ENCODE measurements at places on chromosomes 11 and 22.

GRCh38 chr11:93370260-93370659, 39.7 kb downstream of the DEUP1 start:
- DNase-seq: no peak

GRCh38 chr22:20749453-20749852, 24.5 kb upstream of the SERPIND1 start:
- no peak for DNase-seq

- DNase-seq: no peak
Observed at GRCh38 chr11:134562941-134563471, 151.0 kb upstream of the B3GAT1 start.

- no peak for DNase-seq
Observed at GRCh38 chr22:50576070-50576469, 2.2 kb downstream of the CPT1B start.

DNA sequence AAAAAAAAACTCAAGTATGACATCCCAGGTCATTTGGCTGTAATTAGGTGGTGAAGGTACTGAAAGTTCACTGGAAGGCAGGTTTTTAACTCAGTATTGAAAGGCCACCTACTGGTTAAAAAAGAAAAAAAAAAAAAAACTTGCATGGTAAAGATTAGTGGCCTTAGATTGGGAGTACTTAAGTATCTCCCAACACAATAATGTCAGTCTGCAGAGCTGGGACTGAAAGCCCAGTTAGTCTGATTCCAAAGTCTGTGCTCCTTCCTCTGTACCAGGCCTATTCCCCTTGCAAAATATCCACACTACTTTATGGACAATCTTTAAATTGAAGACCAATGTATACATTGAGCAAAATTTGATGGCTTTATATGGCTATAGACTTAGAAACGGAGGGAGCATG, 85.5 kb downstream of the NOX4 start:
- DNase-seq: no peak

GRCh38 chr11:134911514-134912180, 499.6 kb upstream of the B3GAT1 start:
- DNase-seq: no peak

DNA sequence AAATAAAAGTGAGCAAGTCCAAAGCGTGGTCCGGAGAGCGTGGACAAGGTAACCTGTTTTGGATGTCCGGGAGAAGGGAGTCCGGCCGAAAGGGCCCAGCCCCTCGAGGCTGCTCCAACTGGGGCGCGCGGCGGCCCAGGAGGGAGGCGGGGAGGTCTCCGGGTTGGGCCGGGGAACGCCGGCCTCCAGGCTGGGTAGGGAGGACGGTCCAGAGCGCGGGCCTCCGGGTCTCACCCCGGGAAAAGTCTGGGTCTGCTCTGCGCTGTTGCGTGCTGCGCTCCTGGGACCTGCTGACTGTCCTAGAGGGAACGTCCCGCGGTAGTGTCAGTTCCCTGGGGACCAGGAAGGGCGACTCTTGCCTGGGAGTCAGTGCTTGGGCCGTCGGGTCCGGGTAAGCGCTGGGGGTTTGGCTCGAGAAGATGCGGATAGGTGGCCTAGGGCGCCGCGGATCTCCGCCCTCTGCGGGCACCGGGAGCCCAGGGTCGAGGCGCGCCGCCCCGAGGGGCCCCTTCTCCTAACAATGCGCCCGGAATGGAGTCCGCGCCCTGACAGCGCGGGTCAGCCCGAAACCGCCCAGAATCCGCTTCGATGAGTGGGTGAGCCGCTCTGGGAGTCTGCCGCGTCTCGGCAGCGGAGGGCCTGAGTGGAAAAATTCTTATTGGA, 988 bp upstream of the FLI1 start:
- DNase-seq: no peak

GRCh38 chr11:132111316-132111715, 740.9 kb downstream of the NTM start:
- DNase-seq: no peak

GRCh38 chr11:32671051-32671450, 87.4 kb downstream of the EIF3M start:
- DNase-seq: no peak

GRCh38 chr11:69080257-69080995, 31.7 kb downstream of the TPCN2 start:
- DNase-seq: no peak

- DNase-seq: no peak
Observed at GRCh38 chr11:65298131-65298535, 16.5 kb upstream of the CDC42EP2 start.

DNA sequence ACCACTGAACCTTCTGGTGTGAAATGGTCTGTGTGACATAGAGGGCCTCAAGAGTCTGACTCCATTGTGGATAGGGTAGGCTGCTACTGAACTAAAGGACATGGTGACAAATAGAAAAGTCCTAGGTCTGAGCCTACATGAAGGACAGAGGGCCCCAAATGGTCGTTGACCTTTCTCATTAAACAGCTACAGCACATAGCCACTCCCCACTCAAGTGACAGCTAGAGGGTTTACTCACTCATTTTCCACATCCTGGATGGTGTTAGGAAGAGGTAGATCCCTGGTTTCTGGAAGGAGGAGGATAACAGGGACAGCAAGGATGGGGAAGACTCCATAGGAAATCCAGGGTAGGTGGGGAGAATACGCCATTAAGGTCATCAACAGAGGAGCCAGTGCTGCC, 63.3 kb downstream of the SLC22A24 start:
- no peak for DNase-seq

- no peak for DNase-seq
Observed at GRCh38 chr11:34252651-34253050, 105.2 kb downstream of the ABTB2 start.

GRCh38 chr11:83568516-83568915, 282.3 kb upstream of the CCDC90B start:
- DNase-seq: no peak

DNA sequence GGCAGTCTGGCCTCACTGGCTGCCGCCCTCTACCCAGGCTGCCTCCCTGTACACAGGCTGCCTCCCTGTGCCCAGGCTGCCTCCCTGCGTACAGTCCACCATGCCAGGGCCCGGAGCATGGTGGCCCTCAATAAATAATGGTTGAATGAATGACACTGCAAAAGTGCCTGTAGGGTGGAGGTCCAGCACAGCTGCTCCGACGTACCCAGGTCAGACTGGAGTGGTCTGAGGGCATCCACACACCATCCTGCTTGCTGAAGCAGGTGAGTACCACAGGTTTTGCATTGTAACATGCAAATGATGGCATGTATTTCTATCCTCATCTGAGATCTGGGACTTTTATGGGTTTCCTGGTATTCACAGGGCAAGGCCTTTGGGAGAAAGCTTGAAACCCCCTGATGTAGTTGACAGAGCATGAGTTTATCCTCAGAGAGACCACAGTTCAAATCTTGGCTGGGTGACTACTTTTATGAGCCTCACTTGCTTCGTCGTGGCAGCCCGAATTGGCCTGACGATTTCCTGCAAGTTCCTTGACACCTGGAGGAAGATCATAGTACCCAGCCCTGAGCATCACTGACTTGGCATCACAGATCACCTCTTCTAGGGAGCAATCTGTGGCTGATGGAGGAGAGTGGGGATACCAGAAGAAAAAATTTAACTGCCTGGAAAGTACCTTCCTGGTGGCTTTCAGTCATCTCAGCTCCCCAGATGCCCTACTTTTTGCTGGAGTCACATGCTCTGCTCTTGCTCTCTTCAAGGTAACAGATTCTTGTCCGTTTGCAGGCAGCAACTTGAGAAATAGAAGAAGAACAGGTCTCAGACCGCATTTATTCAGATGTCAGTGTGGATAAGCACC, 16.0 kb upstream of the CYB5R3 start:
- no peak for DNase-seq

DNA sequence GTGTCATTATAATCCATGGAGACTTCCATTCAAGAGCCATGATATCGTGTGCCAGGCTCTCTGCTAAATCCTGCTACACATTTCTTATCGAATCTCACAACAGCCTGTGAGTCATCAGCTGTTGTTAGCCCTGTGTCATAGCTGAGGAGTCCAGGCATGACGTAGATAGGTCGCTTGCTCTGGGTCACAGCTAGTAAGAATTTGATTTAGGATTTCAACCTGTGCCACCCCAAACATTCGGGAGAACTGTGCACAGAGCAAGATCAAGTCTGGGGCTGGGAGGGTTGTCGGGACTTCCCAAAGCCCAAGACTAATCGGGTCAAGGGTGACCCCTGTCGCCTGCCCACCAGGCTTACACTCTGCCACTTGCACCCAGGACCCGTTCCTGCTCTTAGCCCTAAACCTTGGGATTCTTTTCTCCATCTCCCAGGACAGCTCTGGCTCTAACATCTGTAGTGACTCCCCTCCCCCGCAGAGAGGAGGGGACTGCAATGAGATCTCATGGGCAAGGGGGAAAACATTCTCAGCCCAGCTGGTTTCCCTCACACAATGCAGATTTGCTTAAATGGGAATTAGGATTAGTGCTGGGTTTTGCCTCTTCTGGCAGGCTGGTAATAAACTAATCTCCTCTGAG, 34.3 kb downstream of the TSPAN18 start:
- no peak for DNase-seq

- DNase-seq: no peak
Observed at GRCh38 chr11:45617871-45618601, 47.4 kb downstream of the CHST1 start.

GRCh38 chr11:116082256-116082655, 578.0 kb upstream of the CADM1 start:
- no peak for DNase-seq

GRCh38 chr11:116466801-116467200, 306.0 kb downstream of the BUD13 start:
- no peak for DNase-seq

DNA sequence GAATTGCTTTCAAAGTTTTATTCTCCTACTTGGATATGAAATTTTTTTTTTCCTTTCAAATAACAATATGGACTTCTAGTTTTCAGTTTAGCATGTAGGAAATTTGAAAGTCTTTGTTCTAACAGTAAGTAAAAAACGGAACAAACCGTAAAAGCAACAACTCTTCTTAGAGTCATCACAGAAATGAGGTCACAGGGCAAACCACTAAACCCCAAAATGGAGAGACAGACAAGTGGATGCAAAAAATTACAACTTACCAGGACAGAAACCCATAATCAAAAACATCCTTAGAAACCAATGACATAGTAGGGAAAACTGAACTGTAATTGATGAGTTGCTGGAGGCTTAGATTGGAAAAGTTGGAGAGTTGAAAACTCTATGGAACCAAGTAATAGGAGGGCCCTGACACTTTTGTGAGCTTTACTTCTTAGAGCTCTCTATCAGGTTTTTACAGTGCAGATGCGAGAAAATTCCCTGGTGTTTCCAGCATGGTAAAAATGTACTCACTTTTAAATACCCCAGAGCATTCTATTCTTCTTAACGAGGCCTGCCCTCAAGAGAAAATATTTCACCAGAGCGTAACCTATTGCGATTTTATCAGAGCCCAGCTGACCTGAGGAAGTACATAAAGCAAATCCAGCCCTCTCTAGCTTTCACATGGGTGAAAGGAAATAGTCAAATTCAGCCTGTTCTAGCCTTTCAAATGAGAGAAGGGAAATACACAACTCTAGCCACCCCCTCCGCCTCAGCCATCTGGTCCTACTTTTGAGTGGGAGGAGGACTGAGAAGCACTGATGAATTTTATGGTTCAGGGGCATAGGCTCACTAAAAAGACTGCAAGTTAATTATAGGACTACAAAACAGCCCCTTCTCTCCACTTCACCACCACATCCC, 39.1 kb downstream of the CASP12 start:
- no peak for DNase-seq

DNA sequence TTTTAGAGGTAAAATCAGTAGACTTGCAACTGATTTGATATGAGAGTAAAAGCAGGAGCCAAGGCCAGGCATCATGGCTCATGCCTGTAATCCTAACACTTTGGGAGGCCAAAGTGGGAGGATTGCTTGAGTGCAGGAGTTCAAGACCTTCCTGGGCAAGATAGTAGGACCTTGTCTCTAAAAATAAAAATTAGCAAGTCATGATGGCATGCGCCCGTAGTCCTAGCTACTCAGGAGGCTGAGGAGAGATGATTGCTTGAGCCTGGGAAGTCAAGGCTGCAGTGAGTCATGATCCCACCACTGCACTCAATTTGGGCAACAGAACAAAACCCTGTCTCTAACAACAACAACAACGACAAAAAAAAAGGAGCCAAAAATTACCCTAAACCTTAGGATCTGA, 13.5 kb downstream of the SGSM3 start:
- no peak for DNase-seq

DNA sequence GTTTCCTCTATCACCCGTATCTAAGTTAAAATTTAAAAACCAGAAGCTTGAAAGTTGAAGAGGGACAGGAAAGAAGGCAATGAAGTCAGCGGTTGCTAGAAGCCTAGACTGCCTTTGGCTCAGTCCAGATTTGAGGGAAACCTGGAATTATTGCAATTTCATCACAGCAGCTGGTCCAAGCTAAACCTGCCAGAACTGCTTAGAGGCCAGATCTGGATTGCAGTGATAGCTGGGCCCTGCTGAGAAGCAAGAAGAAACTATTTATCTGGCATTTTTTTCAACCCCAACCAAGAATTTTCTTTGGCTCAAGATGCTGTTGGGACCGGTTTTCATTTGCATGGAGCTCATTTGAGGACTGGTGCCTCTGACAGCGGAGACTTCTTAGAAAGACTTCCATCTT, 121.5 kb upstream of the TEAD1 start:
- DNase-seq: peak; percentile 57

- no peak for DNase-seq
Observed at GRCh38 chr11:69918938-69919650, 99.9 kb upstream of the FGF3 start.
